ENCODE measurements at places on chromosomes 12 and 14. TPM values are rescaled to one million over a fixed set of nuclear protein-coding genes. Genes with fewer than 3 reads are reported as not detected.

DNA sequence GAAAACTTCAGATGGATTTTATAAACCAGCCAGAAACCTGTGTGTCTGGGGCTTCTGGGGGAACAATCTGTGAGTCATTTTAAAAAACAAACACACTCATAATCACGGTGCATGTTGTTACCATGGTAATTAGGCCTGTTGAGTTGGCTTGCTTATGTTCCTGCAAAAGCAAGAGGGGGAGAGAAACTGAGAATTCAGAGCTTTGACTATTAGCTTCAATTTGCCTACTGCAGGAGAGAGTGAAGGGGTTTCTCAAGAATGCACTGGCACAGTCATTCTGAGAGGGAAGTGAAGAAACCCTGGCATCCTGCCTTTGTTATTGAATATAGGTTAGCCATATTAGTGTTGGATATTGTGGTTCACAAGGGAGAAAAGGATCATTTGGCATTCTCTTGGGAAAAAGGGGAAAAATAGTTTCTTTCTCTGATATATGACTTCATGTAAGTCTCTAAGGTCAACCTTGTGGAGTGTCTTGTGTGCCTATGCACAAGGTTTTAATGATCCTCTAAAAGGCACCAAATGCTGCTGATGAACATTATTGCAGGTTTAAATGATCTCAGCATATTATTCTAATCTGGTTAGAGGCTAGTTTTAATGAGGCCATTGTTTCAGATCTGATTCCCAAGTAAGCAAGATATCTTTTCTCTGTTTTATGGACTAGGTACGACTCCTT lies 12.9 kb downstream of the GNG2 start:
- no peak for DNase-seq

DNA sequence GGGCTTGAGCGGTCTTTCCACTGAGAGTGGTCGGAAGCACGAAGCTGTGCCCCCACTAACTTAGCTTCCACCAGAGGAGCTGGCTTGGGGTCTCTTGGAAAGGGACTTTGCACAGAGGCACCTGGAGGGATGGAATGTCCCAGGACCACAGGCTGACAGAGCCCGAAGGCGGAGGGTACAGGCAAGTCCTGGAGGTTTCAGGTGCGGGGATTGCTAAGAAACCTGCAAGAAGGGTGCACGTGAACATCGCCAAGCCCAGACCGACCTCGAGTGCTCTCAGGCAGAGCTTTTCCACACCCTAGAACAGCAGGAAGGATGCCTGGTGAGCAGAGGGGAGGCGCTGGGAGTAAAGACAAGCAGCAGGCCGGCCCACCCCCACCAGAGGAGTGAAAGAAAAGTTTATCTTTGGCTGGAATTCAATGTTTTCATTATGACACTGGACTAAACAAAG lies 61.6 kb downstream of the SERPINA3 start:
- DNase-seq, result no peak

The KRT2 gene
- polyA plus RNA-seq, result not detected

GRCh38 chr12:42446761-42447160 lies 120.8 kb downstream of the PPHLN1 start:
- no peak for DNase-seq

DNA sequence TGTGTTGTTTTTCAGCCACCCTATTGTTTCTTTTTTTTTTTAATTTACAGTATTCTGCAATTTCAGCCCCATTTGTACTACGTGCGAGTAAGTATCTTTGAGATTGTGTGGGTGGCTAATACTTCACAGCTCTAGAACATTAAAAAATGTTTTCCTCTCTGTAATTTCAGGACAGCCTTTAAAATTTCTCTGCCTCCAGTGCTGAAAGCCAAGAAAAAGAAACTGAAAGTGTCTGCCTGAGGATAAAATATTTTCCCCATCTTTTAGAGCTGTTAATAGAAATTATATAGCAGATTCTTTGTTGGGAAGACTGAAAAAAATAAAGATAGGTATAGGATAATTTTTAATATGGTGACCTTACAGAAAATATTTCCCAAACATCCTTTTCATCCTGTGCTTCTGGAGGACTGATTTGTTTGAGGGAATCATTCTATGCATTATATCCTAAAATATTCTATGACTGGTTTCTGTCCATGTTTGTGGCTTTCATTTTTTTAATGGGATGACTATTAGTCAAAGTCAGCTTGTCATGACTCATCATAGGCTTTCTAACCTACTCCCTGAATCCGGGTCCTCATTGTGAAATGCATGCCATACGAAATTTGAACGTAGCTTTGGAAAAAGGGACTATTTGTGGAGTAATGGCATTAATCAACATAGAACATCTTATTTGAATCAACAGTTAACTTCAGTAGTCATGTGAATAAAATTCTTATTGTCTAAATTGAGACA lies 10.8 kb upstream of the TCTN2 start:
- DNase-seq, result no peak

- no peak for DNase-seq
These were observed 50.3 kb downstream of the SPATS2 start for GRCh38 chr12:49417558-49417957.

DNA sequence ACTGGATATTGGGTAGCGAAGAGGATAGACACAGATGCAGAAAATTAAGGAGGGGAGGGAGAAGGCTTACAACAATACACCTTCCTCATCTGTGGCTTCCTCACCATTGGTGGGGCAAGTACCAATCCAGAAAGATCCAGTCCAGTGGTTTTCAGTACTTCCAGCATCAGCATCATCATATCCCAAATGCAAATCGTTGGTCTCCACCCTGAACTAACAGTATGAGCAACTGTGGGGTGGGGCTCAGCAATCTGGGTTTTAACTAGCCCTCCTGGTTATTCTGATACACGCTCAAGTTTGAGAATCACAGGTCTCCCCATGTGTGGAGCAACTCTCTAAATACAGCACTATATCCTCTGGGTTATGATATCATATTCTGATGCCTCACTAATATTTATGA lies 193.7 kb downstream of the PAX9 start:
- DNase-seq, result no peak

The BCL11B gene
- 2.9 TPM for polyA plus RNA-seq

GRCh38 chr14:99621948-99622347 lies 17.9 kb upstream of the CCDC85C start:
- no peak for DNase-seq

- no peak for DNase-seq
These were observed 47.3 kb downstream of the WDR20 start for GRCh38 chr14:102187044-102187443.

The SPPL3 gene
- 76.8 TPM for polyA plus RNA-seq

All from left renal cortex interstitium (tissue), 4 donors.